ENCODE measurements at places on chromosomes 5 and 9. TPM values are rescaled to one million over a fixed set of nuclear protein-coding genes. Genes with fewer than 3 reads are reported as not detected.

SHOC1 gene
- not detected for total RNA-seq

ENC1 gene
- total RNA-seq = 8.1 TPM

DMRT2 gene
- 1.6 TPM for total RNA-seq

IFNA21 gene
- not detected for total RNA-seq

F2RL2 gene
- 0.78 TPM for total RNA-seq

SLC46A2 gene
- not detected for total RNA-seq

RAPGEF6 gene
- 13.2 TPM for total RNA-seq

ANGPTL2 gene
- total RNA-seq = 19.9 TPM

CLINT1 gene
- 83.1 TPM for total RNA-seq

TRIM41 gene
- 14.5 TPM for total RNA-seq

APBA1 gene
- 3.1 TPM for total RNA-seq

COL23A1 gene
- not detected for total RNA-seq

NUTM2G gene
- not detected for total RNA-seq

AK8 gene
- total RNA-seq = 0.73 TPM

TRIO gene
- 359 TPM for total RNA-seq

PDE8B gene
- total RNA-seq = not detected

PPP3R2 gene
- total RNA-seq = not detected

CARTPT gene
- total RNA-seq = not detected

CCDC171 gene
- 2.7 TPM for total RNA-seq

PCDHB9 gene
- under 0.01 TPM for total RNA-seq

TMOD1 gene
- total RNA-seq = under 0.01 TPM

MRPS30 gene
- 87.0 TPM for total RNA-seq

OR1J2 gene
- 0.20 TPM for total RNA-seq

FRMD3 gene
- 0.73 TPM for total RNA-seq

GFPT2 gene
- total RNA-seq = 147 TPM

Data from subcutaneous preadipocyte (primary cell).